ENCODE measurements at places on chromosomes 1 and 21.

GRCh38 chr21:38915546-38915945, 109.8 kb downstream of the ETS2 start:
- no peaks in the 10 kb centered on the region for H3K36me3 ChIP-seq
- DNase-seq = no peak
- H3K27ac ChIP-seq = peak overlapping the region; percentile 88

DNA sequence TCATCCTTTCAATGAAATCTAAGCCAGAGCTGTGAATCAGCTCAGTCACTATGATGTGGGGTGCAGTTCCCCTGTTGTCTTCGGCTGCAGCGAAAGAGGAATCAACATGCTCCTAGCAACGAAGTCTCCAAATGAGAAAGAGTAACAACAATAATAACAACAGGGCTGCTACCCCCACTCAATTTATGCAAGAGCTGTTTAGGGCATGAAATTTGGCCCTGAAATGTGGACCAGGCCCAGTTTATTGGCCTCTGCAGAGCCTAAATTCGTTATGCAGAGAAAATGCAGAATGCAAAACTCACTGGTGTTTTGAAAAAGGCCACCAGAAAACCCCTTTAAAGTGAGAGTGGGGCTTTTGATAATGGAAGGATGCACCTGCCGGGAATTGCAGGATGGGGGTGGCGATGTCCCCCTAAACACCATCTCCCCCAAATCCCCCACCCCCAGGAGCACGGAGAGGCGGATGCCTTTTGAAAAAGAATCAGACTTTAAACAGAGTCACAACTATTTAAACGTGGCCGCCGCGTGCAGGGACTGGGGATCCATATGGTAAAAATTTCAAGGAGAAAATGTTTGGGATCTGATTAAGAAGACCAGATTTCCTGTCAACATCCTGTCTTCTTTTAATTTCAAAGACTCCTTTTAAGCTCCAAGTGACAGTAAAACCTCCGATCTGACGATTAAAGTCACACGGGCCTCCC, 1.9 kb downstream of the RUNX3 start:
- H3K27ac ChIP-seq = no peak overlapping the region
- peaks cover 71% of the 10 kb centered on the region for H3K27me3 ChIP-seq
- DNase-seq = no peak
- H3K36me3 ChIP-seq = no peaks in the 10 kb centered on the region
- H3K4me3 ChIP-seq = peak overlapping the region; percentile 40
- H3K4me1 ChIP-seq = peaks cover 17% of the 10 kb centered on the region

DNA sequence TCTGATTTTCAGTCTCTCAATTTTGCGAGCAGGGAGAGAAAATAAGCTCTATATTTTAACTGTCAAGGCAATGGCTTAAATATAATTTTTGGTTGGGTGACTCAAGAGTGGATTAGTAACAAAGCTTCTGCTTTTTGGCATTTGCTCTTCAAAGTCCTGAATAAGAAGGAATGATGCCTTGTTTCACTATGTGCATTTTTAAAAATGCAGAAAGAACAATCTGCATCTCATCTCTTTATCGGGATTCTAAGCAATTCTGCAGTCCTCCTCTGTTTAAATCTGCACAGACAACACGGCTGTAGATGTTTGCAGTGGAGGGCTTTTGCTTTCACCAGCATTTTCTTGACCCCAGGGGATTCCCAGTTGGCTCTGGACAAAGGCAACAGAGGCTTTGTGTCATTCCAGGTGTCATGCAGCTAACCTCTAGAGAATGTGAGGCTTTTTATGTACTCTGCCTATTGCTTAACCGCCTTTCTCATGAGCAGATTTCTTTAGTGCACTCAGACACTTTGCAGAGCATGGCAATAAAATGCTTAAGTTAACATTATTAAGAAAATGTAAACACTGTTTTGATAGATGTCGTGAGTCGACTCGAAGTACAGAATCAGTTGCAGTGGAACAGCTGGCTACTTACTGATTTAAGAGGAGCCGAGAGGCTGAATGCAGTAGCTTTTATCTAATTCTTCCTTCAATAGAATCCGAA, 783.2 kb upstream of the NEGR1 start:
- no peak overlapping the region for H3K4me3 ChIP-seq
- H3K4me1 ChIP-seq = no peaks in the 10 kb centered on the region
- H3K27ac ChIP-seq = no peak overlapping the region
- H3K27me3 ChIP-seq = no peaks in the 10 kb centered on the region
- no peak for DNase-seq

GRCh38 chr1:8862528-8862927, 16.0 kb downstream of the ENO1 start:
- no peak overlapping the region for H3K4me3 ChIP-seq
- no peak for DNase-seq
- H3K27me3 ChIP-seq = no peaks in the 10 kb centered on the region
- no peaks in the 10 kb centered on the region for H3K4me1 ChIP-seq

GRCh38 chr21:39144191-39144590, 39.1 kb downstream of the PSMG1 start:
- no peak overlapping the region for H3K27ac ChIP-seq
- H3K4me3 ChIP-seq = no peak overlapping the region
- H3K36me3 ChIP-seq = no peaks in the 10 kb centered on the region
- no peaks in the 10 kb centered on the region for H3K4me1 ChIP-seq
- no peaks in the 10 kb centered on the region for H3K27me3 ChIP-seq

DNA sequence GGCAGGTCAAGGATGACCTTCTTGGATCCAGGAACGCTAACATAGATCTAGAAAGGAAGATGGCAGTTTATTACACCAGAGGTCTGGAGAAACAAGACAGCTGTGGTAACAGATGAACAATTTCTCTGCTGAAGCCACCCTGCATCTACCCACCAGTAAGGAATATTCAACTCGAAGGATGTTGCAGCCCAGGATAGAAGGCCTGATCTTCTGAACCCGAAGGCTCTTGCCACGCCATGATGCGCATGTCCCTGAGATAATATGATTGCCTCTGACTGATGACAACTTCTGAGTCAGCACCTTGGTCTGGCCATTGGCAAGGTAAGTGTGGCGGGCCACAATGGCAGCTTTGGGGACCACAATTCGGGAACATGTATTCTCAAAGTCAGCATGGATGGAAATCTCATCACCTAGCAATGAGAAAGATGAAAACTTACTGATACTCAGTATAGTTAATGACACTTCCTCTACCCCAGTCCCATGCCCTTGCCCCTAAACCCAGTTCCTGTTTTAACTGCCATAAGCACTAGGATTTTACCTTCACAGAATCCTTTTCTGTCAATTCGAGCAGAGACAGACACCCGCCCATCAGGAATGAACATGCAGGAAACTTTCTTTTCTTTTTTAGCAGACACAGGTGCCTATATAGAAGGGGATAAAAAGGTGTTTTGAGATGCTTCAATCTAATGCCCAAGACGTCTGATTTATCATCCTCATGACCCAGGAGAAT, 1.8 kb downstream of the TXNIP start:
- H3K4me3 ChIP-seq = peak overlapping the region; percentile 79
- no peak for DNase-seq
- H3K4me1 ChIP-seq = peaks cover 8% of the 10 kb centered on the region
- peaks cover 9% of the 10 kb centered on the region for H3K36me3 ChIP-seq

DNA sequence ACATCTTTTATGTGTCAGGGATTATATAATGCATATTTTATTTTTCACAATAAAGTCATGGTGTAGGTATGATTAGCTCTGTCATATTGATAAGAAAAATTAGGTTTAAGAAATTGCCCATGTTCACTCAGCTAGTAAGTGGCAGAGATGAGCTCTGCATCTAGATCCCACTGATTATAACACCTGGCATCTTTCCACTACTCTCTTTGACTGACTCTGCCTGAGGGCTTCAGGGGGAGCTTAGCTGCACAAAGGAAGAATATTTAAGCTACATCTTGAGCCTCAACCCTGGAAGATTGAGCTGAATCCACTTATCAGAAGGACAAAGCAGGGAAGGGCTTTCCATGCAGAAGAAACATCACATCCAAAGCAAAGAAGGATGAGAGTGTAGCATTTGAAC, 190.4 kb downstream of the MIS18A start:
- DNase-seq = no peak
- H3K4me1 ChIP-seq = no peaks in the 10 kb centered on the region
- no peak overlapping the region for H3K27ac ChIP-seq
- H3K4me3 ChIP-seq = no peak overlapping the region
- no peaks in the 10 kb centered on the region for H3K36me3 ChIP-seq
- no peaks in the 10 kb centered on the region for H3K27me3 ChIP-seq

- no peak overlapping the region for H3K4me3 ChIP-seq
- peaks cover 6% of the 10 kb centered on the region for H3K4me1 ChIP-seq
- no peaks in the 10 kb centered on the region for H3K27me3 ChIP-seq
- H3K36me3 ChIP-seq = no peaks in the 10 kb centered on the region
- peak; percentile 15 for DNase-seq
Measured at GRCh38 chr1:227888404-227889046, 59.2 kb downstream of the WNT9A start.

DNA sequence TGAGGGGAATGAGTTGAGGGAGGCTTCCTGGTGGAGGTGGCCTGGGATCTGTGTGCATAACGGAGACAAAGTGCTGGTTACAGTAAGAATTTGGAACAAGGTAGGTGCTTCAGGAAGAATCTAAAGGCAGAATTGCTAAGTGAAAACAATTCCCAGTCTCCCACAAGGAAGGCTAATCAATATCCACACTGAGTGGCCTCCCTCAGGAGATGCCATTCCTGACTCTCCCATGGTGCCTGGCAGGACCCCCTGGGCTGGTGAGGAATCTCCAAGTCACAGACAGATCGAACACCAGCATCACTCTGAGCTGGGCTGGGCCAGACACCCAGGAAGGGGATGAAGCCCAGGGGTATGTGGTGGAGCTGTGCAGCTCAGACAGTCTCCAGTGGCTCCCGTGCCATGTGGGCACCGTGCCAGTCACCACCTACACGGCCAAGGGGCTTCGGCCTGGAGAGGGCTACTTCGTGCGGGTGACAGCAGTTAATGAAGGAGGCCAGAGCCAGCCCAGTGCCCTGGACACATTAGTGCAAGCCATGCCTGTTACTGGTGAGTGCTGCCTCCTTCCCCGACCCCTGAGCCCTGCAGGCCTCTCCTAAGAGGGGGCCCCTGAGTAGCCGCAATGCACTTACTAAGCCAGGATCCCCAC, 30.7 kb downstream of the IGFN1 start:
- DNase-seq = no peak
- H3K4me1 ChIP-seq = no peaks in the 10 kb centered on the region
- H3K36me3 ChIP-seq = no peaks in the 10 kb centered on the region
- H3K4me3 ChIP-seq = no peak overlapping the region

DNA sequence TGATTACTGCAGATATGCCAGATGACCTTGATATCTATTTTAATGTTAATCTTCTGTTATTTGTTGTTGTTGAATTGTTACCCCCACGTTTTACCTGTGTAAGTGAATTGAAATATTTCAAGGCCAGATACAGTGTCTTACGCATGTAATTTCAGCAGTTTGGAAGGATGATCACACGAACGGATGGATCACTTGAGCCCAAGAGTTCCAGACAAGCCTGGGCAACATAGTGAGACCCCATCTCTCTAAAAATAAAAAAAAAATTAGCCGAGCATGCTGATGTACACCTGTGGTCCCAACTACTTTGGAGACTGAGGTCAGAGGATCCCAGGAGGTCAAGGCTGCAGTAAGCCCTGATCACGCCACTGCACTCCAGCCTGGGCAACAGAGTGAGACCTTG, 32.2 kb downstream of the SDCCAG8 start:
- H3K27ac ChIP-seq = peak overlapping the region; percentile 20
- no peak for DNase-seq

- H3K4me1 ChIP-seq = peaks cover 5% of the 10 kb centered on the region
- H3K4me3 ChIP-seq = peak overlapping the region; percentile 89
- DNase-seq = peak; percentile 34
- H3K27me3 ChIP-seq = no peaks in the 10 kb centered on the region
Measured at GRCh38 chr1:12019858-12020509, 686 bp downstream of the MIIP start.

DNA sequence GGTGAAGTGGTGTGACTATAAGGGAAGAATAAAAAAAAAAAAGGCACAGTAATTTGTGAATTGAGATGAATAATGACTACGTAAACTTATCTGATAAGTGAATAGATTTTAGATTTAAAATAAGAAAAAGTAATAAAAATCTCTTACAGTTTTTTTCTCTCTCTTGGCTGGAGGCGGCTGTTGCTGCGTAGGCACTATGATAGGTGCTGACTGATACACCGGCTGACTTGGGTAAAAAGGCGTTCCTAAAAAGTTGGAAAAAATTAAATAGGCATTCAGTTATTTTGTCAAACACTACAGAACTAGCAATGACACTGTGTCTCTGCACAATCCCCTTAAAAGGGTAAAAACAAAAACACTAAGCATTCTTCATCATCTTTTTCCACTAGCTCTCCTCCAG, 185.7 kb upstream of the HP1BP3 start:
- no peaks in the 10 kb centered on the region for H3K4me1 ChIP-seq
- H3K4me3 ChIP-seq = no peak overlapping the region
- no peak overlapping the region for H3K27ac ChIP-seq

GRCh38 chr1:153231785-153232184, 14.4 kb downstream of the PRR9 start:
- H3K27ac ChIP-seq = peak overlapping the region; percentile 17
- H3K36me3 ChIP-seq = no peaks in the 10 kb centered on the region
- peaks cover 4% of the 10 kb centered on the region for H3K4me1 ChIP-seq
- DNase-seq = no peak
- no peak overlapping the region for H3K4me3 ChIP-seq

DNA sequence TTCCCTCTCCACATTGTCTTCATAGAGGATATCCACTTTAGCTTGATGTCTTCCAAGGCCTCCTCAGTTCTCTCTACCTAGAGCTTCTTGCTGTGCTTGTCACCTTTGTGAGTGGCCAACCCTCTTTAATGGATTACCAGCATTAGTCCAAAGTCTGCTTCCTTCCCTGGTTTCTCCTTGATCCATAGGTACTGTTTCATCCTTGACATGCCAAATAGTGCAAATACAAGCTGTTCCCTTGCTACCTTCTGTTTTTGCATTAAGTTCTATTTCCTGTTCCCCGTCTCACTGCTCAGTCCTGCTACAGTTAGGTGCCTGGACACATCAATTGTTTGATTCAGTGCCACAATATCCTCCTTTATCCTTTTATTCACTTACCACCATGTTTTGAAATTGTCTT, 19.2 kb downstream of the MAST2 start:
- no peak for DNase-seq
- H3K4me1 ChIP-seq = no peaks in the 10 kb centered on the region
- no peak overlapping the region for H3K4me3 ChIP-seq
- H3K36me3 ChIP-seq = no peaks in the 10 kb centered on the region
- no peaks in the 10 kb centered on the region for H3K27me3 ChIP-seq

DNA sequence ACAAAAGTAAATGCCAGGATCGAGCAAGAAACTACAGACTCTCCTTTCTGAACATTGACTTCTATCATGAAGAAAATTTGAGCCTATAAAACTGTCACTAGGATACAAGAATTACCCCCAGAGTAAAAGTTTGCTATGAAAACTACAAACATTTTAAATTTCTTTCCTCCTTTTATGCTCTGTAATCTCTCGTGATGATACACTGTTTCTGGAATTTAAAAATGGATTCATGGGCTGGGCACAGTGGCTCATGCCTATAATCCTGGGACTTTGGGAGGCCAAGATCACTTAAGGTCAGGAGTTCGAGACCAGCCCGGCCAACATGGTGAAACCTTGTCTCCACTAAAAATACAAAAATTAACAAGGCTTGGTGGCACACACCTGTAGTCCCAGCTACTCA, 181.3 kb downstream of the ZNF281 start:
- no peak overlapping the region for H3K4me3 ChIP-seq
- H3K27me3 ChIP-seq = no peaks in the 10 kb centered on the region
- no peaks in the 10 kb centered on the region for H3K36me3 ChIP-seq
- no peak for DNase-seq

- H3K36me3 ChIP-seq = no peaks in the 10 kb centered on the region
- no peak for DNase-seq
- no peak overlapping the region for H3K27ac ChIP-seq
- H3K4me1 ChIP-seq = no peaks in the 10 kb centered on the region
Measured at GRCh38 chr1:233689017-233689747, 75.3 kb downstream of the KCNK1 start.

All from colonic mucosa (tissue), 4 donors.